Naive thymus-derived CD4-positive, alpha-beta T cell (primary cell): ENCODE measurements at places on chromosomes 6 and 20. TPM values are rescaled to one million over a fixed set of nuclear protein-coding genes. Genes with fewer than 3 reads are reported as not detected.

XRN2 gene
- 71.0 and 71.3 TPM in 2 replicates for total RNA-seq

BICRAL gene
- total RNA-seq = 35.5 TPM

TDRD6 gene
- total RNA-seq = not detected

DEFB124 gene
- not detected for total RNA-seq

TFAP2D gene
- total RNA-seq = not detected

PRPH2 gene
- not detected for total RNA-seq
